ENCODE measurements at places on chromosomes 6 and 20. TPM values are rescaled to one million over a fixed set of nuclear protein-coding genes. Genes with fewer than 3 reads are reported as not detected.

DNA sequence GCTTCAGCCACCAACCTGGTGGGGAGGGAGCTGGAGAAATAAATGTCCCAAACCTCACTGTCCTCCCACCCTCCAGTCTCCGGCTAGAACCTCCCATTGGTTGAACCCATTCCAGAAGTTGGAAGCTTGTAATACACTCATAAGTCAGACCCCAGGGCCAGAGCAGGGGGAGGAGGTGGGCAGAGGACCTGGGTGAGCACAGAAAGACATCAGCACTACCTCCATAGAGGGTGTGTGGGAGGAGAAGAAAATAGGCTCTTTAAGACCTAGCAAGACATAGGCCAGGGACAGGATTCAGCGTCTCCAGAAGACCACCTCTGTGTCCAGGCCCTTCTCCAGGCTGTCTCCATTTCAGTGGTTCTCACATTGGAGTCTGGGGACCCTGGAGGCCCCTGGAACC, 73.3 kb upstream of the TOP1 start:
- H3K36me3 ChIP-seq = no peaks in the 10 kb centered on the region
- no peak for DNase-seq
- H3K27ac ChIP-seq = no peak overlapping the region
- H3K27me3 ChIP-seq = no peaks in the 10 kb centered on the region

TTLL9 gene
- not detected for total RNA-seq

DNA sequence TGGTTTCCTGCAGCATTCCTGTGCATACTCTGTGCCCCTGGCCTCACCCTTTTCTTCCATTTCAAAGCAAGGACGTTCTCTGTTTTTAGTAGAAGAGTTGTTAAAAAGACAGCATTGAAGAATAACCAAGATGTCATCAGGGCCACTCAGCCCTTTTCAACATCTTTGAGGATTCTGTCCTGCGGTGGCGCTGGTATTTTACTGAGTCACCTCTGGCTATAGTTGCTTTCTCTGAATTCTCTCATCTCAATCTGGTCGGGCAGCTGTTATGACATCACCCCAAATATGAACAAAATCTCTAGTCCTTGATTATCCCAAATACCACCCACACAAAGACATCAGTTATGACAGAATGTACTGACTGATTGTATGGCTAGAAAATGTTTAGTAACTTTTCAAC, 204.2 kb downstream of the GRIK2 start:
- H3K36me3 ChIP-seq = no peaks in the 10 kb centered on the region
- no peak overlapping the region for H3K4me3 ChIP-seq

TRIM10 gene
- total RNA-seq = not detected

LINC00237 gene
- not detected for total RNA-seq

RRAGD gene
- total RNA-seq = 173 TPM

DNA sequence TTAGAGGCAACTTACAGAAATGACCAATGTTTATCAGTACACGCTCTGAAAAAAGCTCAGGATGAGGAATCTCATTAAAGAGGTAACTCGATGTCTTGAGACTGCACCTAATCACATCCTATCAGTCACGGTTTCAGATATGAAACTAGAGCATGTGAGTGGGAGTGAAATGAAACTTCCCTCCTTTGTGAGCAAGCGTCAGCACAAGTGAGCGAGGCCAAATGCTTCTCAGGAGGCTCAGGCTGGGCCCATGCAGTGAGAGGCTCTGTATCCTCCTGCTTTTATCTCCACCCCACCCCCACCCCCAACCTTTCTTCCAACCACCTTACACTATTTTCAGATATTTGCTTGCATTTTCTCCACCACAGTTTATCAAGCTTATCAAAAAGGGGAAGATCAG, 140.8 kb upstream of the RIMS1 start:
- no peaks in the 10 kb centered on the region for H3K27me3 ChIP-seq
- no peaks in the 10 kb centered on the region for H3K4me1 ChIP-seq
- DNase-seq = no peak

TNNC2 gene
- 3,044 TPM for total RNA-seq

GRCh38 chr20:35318502-35319157, 26.4 kb upstream of the FAM83C start:
- H3K27me3 ChIP-seq = no peaks in the 10 kb centered on the region
- peaks cover 11% of the 10 kb centered on the region for H3K4me1 ChIP-seq
- peak; percentile 58 for DNase-seq
- no peaks in the 10 kb centered on the region for H3K36me3 ChIP-seq

GRCh38 chr6:56714982-56715456, 72.3 kb upstream of the DST start:
- peak overlapping the region; percentile 2 for H3K27ac ChIP-seq
- H3K4me1 ChIP-seq = peaks cover 47% of the 10 kb centered on the region
- DNase-seq = no peak
- H3K4me3 ChIP-seq = no peak overlapping the region
- no peaks in the 10 kb centered on the region for H3K36me3 ChIP-seq

DNA sequence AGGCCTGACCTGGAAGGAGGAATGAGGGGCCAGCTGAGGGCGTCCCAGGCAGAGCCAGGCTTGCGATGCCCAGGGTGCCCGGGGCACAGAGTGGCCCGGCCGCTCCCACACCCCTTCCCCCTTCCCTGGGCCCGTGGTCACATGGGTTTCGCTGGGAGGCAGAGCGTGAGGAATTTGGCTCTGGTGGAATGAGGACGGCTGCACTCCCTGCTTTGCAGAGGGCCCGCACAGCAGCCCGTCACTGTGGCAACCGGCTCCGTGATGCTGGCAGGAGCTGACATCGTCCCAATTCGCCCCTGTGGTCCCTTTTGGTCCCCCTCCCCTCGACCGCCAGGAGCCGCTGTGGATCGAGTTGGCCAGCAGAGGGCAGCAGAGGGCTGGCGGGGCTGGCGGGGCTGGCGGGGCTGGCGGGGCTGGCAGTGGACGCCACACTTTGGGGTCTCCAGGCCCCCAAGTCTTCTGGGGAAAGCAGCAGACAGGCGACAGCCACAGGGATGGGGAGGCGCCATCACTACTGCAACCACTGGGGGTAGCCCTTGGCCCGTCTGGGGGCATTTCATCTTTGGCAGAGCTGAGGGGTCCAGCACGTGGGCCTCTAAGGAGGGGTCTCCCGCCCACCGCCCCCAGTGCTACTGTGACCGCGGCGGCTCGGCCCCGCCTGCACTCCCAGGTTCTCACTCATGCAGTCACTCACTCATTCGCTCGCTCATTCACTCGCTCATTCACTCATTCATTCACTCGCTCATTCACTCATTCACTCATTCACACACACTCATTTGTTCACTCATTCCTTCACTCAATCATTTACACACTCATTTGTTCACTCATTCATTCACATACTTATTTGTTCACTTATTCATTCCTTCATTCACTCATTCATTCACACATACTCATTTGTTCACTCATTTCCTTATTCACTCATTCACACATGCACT, 49.7 kb upstream of the BHLHE23 start:
- no peak overlapping the region for H3K27ac ChIP-seq
- H3K4me1 ChIP-seq = peaks cover 7% of the 10 kb centered on the region
- DNase-seq = peak; percentile 9
- peaks cover 36% of the 10 kb centered on the region for H3K27me3 ChIP-seq
- H3K36me3 ChIP-seq = no peaks in the 10 kb centered on the region

MYB gene
- total RNA-seq = 0.16 TPM

DNA sequence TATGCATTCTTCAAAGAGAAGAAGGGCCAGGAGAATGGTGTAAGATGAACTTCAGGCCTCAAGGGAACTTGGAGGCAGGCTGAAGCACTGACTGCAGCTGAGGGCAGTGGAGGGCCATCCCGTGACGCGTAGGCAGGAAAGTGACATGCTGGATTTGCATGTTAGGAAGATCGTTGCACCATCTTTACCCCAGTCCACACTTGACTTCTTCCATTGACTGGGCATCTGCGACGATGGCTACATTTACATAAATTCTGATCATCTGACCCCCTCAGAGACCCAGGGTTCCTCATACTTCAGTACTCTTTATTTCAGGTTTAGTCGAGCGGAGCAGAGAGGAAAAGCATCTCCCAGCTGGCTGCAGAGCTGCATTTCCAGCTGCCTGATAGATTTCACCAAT, 180.2 kb downstream of the PTPRT start:
- H3K4me1 ChIP-seq = no peaks in the 10 kb centered on the region
- H3K36me3 ChIP-seq = no peaks in the 10 kb centered on the region
- no peak overlapping the region for H3K27ac ChIP-seq
- H3K27me3 ChIP-seq = no peaks in the 10 kb centered on the region
- no peak overlapping the region for H3K4me3 ChIP-seq

DNA sequence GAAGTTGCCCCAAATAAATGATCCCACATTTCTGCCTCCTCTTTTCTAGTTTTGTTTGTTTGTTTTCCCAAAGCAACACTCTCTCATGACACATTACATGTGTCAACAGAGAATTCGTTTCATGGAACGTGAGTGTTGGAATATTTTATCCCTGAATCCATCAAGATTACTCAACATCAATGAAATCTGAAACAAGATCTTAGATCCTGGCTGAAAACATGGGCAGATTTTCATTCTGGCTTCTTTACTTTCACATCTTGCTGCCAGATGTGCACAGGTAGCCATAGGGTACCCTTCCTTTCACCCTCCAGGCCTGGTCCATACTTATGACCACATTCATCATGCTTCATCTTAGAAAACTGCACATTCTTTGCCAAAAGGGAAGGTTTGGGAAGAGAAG, 347.0 kb downstream of the DOK5 start:
- no peaks in the 10 kb centered on the region for H3K4me1 ChIP-seq
- no peak overlapping the region for H3K4me3 ChIP-seq
- H3K27ac ChIP-seq = no peak overlapping the region
- H3K27me3 ChIP-seq = no peaks in the 10 kb centered on the region

- peak overlapping the region; percentile 86 for H3K27ac ChIP-seq
- no peaks in the 10 kb centered on the region for H3K36me3 ChIP-seq
- H3K4me1 ChIP-seq = peaks cover 53% of the 10 kb centered on the region
- no peak overlapping the region for H3K4me3 ChIP-seq
- no peaks in the 10 kb centered on the region for H3K27me3 ChIP-seq
These were observed 27.3 kb downstream of the RAMACL start for GRCh38 chr6:166559211-166559610.

CENPW gene
- 2.1 TPM for total RNA-seq

- H3K36me3 ChIP-seq = no peaks in the 10 kb centered on the region
- no peaks in the 10 kb centered on the region for H3K4me1 ChIP-seq
- DNase-seq = no peak
- H3K4me3 ChIP-seq = no peak overlapping the region
- no peaks in the 10 kb centered on the region for H3K27me3 ChIP-seq
These were observed 116.4 kb upstream of the KCNQ5 start for GRCh38 chr6:72505446-72505845.

LRRC73 gene
- total RNA-seq = not detected

- no peaks in the 10 kb centered on the region for H3K4me1 ChIP-seq
- DNase-seq = peak; percentile 3
- H3K36me3 ChIP-seq = no peaks in the 10 kb centered on the region
- H3K4me3 ChIP-seq = no peak overlapping the region
These were observed 113.8 kb downstream of the TAF4 start for GRCh38 chr20:61951695-61952533.

- peaks cover 33% of the 10 kb centered on the region for H3K27me3 ChIP-seq
- H3K4me1 ChIP-seq = no peaks in the 10 kb centered on the region
- DNase-seq = no peak
These were observed at the start of gene SOX18 for GRCh38 chr20:64049060-64049877. Gene SOX18 (minus strand): TSS chr20:64049639. CDS start chr20:64049516, 123 bp downstream.

FNDC1 gene
- total RNA-seq = 0.31 TPM

GRCh38 chr6:142853244-142854180, 91.5 kb downstream of the HIVEP2 start:
- peaks cover 81% of the 10 kb centered on the region for H3K4me1 ChIP-seq
- H3K27me3 ChIP-seq = no peaks in the 10 kb centered on the region
- peak overlapping the region; percentile 68 for H3K27ac ChIP-seq
- H3K4me3 ChIP-seq = no peak overlapping the region

DNA sequence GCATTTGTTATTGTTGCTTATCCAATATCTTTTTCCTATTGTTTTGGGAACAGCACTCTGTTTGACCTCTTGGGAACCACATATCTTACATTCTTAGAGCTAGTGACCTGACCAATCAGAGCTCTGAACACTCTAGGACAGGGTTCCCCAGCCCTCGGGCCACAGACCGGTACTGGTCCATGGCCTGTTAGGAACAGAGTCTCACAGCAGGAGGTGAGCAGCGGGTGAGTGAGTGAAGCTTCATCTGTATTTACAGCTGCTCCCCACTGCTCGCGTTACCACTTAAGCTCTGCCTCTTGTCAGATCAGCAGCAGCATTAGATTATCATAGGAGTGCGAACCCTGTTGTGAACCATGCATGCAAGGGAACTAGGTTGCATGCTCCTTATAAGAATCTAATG, 226.0 kb upstream of the TSHZ2 start:
- no peak overlapping the region for H3K4me3 ChIP-seq
- H3K27me3 ChIP-seq = no peaks in the 10 kb centered on the region
- DNase-seq = no peak
- no peak overlapping the region for H3K27ac ChIP-seq
- no peaks in the 10 kb centered on the region for H3K36me3 ChIP-seq

MCCD1 gene
- not detected for total RNA-seq

DNA sequence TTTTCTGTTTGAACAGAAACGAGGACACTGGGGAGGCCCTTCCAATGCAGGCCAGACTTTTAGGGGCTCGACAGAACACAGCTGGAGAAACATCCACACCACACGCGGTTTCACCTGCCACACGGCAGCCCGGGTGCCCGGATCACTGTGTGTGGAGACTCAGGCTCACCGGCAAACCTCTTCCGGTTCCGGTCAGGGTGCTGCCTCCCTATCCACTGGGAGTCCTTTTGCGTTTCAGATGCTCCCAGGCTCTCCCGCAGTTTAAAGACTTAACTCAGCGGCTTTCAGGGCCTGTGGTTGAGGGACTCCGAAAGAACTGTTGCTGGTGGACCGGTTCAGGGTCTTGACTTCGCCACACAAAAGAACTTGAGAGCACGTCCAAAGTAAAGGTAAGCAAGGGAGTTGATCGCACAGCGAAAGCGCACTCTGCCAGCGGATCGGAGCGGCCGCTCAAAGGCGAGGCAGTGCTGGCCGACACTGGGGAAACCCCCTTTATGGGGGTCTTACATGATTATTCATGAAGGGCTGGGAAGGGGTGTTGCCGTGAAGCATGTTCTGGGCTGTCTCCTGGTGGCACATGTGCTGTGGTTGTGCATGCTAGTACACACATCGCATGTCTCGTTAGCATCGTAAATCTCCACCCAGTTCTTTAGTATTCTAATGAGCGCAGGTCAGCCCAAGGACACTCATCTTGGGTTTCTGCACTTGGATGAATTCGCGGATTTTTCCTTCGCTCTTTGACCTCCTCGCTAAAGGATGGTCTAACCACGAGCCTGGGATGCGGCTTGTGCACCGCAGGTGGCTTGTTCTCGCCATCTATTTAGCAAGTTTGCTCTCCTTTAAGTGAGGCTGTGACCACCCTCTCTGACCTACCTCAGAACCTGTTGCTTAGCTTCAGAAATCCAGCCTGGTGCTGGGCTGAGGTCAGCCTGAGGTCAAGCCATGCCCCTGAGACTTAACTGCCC, 180.3 kb downstream of the CDH26 start:
- H3K27ac ChIP-seq = peak overlapping the region; percentile 73
- H3K27me3 ChIP-seq = no peaks in the 10 kb centered on the region
- no peaks in the 10 kb centered on the region for H3K36me3 ChIP-seq
- peak overlapping the region; percentile 45 for H3K4me3 ChIP-seq
- peaks cover 6% of the 10 kb centered on the region for H3K4me1 ChIP-seq

SNAP25 gene
- 0.23 TPM for total RNA-seq

CALHM4 gene
- total RNA-seq = not detected

CPNE5 gene
- 0.11 TPM for total RNA-seq

GRCh38 chr6:45990162-45990561, 25.5 kb downstream of the CLIC5 start:
- H3K36me3 ChIP-seq = no peaks in the 10 kb centered on the region
- DNase-seq = no peak
- peaks cover 84% of the 10 kb centered on the region for H3K4me1 ChIP-seq
